ENCODE measurements at places on chromosomes 4 and X. TPM values are rescaled to one million over a fixed set of nuclear protein-coding genes. Genes with fewer than 3 reads are reported as not detected.

- H3K4me3 ChIP-seq, result no peak overlapping the region
- no peak overlapping the region for H3K27ac ChIP-seq
- H3K27me3 ChIP-seq, result no peaks in the 10 kb centered on the region
- no peaks in the 10 kb centered on the region for H3K36me3 ChIP-seq
- DNase-seq, result no peak
Observed at GRCh38 chr4:175787546-175787945, 24.5 kb downstream of the GPM6A start.

DNA sequence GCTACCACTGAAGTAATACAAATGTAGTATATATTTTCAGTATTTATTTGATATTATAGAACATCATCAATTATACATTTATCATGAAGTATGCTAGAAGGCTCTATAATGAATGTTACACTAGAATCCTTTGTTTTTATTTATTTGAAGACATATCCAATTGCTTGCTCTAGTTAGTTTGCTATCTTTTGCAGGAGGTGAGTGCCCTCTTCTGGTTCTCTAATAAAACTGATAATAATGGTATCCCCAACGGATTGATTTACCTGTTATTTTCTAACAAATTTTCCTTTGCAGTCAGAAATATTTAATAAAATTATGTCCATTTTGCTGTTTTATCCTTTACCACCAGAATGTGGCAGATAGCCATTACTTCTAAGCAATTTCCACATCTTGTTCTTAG is 274.3 kb upstream of the TACR3 start:
- DNase-seq, result no peak
- H3K36me3 ChIP-seq, result no peaks in the 10 kb centered on the region
- H3K4me1 ChIP-seq, result no peaks in the 10 kb centered on the region
- no peak overlapping the region for H3K4me3 ChIP-seq
- H3K27me3 ChIP-seq, result no peaks in the 10 kb centered on the region
- H3K27ac ChIP-seq, result no peak overlapping the region

DNA sequence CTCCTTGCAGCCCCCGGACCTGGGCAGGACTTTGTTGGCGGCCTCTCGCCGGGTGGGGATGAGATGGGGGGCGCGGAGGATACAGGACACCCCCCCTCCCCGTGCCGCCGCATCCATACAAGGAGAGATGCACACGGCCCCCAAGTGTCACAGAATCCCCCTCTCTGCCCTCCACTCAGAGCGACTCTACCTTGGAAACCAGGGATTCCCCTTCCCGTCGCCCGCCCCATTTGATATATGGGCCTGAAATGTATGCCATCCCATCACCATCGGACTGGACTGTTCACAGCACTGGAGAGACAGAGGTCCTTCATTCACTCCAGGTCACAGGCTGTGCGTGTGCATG is 426 bp downstream of the PORCN start:
- H3K27me3 ChIP-seq, result no peaks in the 10 kb centered on the region
- peaks cover 13% of the 10 kb centered on the region for H3K4me1 ChIP-seq
- H3K36me3 ChIP-seq, result no peaks in the 10 kb centered on the region
- peak; percentile 21 for DNase-seq

DNA sequence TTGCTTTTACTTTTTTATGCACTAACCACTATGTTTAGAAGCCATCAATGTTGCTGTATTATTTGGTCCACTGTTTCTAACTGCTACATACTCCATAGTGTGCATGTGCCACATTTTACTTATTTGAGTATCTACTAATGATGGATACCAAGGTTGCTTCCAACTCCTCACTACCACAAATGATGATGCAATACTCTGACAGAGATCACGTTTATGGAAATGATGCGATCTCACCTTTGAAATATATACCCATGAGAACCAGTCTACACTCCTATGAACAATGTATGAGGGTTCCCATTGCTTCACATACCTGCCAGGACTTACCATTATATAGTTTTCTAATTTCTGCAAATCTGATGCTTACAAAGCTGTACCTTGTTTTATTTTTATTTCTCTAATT is 44.2 kb downstream of the HUWE1 start:
- no peak overlapping the region for H3K4me3 ChIP-seq
- H3K27me3 ChIP-seq, result no peaks in the 10 kb centered on the region
- H3K36me3 ChIP-seq, result peaks cover 54% of the 10 kb centered on the region
- no peak for DNase-seq
- H3K27ac ChIP-seq, result peak overlapping the region; percentile 75

DNA sequence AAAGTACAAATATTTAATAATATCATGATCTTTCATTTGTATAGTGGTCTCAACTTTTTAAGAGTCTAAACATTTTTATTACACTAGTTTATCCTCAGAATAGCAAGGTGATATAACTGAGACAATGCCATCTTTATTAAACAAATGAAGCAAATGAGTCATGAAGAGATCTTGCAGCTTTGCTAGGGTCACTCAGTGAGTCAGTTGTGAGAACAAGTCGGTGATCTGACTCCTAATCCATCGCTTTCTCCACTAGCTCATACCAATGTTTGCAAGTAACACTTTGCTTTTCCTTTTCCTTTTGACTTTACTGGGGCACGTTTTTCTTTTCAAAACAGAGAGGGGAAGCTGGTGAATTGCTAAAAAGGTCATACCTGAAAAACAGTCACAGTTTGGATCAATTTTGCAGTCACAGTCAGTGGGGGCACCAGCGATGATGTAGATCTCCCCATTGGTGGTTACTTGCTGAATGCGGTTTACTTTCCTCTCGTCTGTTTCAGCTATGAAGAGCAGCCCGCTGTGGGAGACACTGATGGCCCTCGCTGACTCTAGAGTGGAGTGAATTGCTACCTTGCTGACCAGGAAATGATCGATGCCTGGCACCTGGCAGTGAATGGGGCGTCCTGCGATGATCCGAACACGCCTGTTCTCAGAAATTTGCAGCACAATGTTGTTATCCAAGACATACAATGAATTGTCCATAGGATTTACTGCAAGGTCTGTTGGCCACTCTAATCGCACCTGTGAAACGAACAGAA is 75.7 kb downstream of the SH2D1A start:
- H3K4me3 ChIP-seq, result no peak overlapping the region
- no peaks in the 10 kb centered on the region for H3K27me3 ChIP-seq
- no peak for DNase-seq
- no peaks in the 10 kb centered on the region for H3K4me1 ChIP-seq
- peaks cover 11% of the 10 kb centered on the region for H3K36me3 ChIP-seq

GRCh38 chr4:154332681-154333421 is 158.7 kb downstream of the DCHS2 start:
- H3K4me3 ChIP-seq, result peak overlapping the region; percentile 68
- no peaks in the 10 kb centered on the region for H3K36me3 ChIP-seq
- H3K27me3 ChIP-seq, result peaks cover 19% of the 10 kb centered on the region
- H3K4me1 ChIP-seq, result peaks cover 11% of the 10 kb centered on the region
- H3K27ac ChIP-seq, result peak overlapping the region; percentile 61

GRCh38 chr4:67571975-67572374 is 13.4 kb downstream of the STAP1 start:
- no peak for DNase-seq
- peaks cover 42% of the 10 kb centered on the region for H3K4me1 ChIP-seq
- H3K27ac ChIP-seq, result no peak overlapping the region
- H3K36me3 ChIP-seq, result no peaks in the 10 kb centered on the region
- H3K27me3 ChIP-seq, result no peaks in the 10 kb centered on the region
- H3K4me3 ChIP-seq, result no peak overlapping the region

DNA sequence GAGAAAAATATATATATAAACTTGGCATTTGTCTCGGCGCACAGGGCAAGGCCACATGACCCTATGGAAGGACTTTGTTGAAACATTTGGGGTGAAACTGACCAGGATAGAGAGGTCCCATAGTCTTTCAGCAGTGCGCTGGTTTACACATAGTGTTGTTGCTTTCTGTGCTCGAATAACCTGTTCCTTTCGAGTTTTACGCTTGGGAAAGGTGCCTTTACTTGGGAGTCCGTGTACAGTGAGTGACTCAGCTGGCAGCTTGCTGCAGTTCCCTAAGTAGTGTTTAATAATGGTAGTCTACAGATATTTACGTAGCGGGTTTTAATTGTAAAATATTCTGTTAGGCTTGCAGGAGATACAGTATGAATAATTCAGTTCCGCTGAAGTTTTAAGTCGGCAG is 578 bp downstream of the APOOL start:
- H3K36me3 ChIP-seq, result peaks cover 5% of the 10 kb centered on the region
- H3K27me3 ChIP-seq, result no peaks in the 10 kb centered on the region
- peak overlapping the region; percentile 79 for H3K4me3 ChIP-seq
- no peak for DNase-seq
- H3K27ac ChIP-seq, result peak overlapping the region; percentile 55

DNA sequence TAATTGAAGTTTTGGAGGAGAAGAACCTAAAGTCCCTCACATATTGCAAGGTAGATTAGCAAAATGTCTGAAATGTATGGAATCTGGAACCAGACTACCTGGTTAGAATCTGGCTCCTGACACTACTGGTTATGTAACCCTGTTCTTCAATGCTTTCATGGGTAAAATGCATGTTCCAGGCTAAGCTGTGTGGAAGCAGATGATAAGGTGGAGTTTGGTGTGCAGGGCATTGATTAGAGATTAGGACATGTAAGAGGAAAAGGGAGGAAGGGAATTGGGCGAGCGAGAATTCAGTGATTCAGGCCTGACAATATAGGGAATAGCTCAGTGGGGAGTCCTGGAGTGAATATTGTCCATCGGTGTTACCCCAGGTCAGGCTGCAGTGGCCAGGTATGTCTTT is 165.8 kb upstream of the SFRP2 start:
- H3K4me3 ChIP-seq, result no peak overlapping the region
- no peaks in the 10 kb centered on the region for H3K36me3 ChIP-seq
- peaks cover 13% of the 10 kb centered on the region for H3K4me1 ChIP-seq

- no peaks in the 10 kb centered on the region for H3K36me3 ChIP-seq
- DNase-seq, result peak; percentile 6
- H3K27me3 ChIP-seq, result peaks cover 24% of the 10 kb centered on the region
- no peaks in the 10 kb centered on the region for H3K4me1 ChIP-seq
- no peak overlapping the region for H3K27ac ChIP-seq
- no peak overlapping the region for H3K4me3 ChIP-seq
Observed at GRCh38 chrX:108732630-108733321, 3.6 kb downstream of the IRS4 start.

CXCL5 gene
- total RNA-seq, result not detected

TLR6 gene
- 1.8 TPM for total RNA-seq

ARMCX4 gene
- total RNA-seq, result 6.0 TPM

TNMD gene
- not detected for total RNA-seq

GLA gene
- 32.6 TPM for total RNA-seq

All from activated CD4-positive, alpha-beta T cell treated with anti-CD3 and anti-CD28 coated beads for 36 hours (primary cell).